ENCODE measurements at places on chromosomes 12 and 14. TPM values are rescaled to one million over a fixed set of nuclear protein-coding genes. Genes with fewer than 3 reads are reported as not detected.

RNASE3 gene
- not detected for total RNA-seq

KLHDC1 gene
- 0.76 TPM for total RNA-seq

LPAR5 gene
- 0.47 TPM for total RNA-seq

RASSF8 gene
- total RNA-seq = 9.8 TPM
